ENCODE measurements at places on chromosomes 5 and 9.

- no peak for DNase-seq
Observed at GRCh38 chr5:36720688-36721087, 114.3 kb downstream of the SLC1A3 start.

DNA sequence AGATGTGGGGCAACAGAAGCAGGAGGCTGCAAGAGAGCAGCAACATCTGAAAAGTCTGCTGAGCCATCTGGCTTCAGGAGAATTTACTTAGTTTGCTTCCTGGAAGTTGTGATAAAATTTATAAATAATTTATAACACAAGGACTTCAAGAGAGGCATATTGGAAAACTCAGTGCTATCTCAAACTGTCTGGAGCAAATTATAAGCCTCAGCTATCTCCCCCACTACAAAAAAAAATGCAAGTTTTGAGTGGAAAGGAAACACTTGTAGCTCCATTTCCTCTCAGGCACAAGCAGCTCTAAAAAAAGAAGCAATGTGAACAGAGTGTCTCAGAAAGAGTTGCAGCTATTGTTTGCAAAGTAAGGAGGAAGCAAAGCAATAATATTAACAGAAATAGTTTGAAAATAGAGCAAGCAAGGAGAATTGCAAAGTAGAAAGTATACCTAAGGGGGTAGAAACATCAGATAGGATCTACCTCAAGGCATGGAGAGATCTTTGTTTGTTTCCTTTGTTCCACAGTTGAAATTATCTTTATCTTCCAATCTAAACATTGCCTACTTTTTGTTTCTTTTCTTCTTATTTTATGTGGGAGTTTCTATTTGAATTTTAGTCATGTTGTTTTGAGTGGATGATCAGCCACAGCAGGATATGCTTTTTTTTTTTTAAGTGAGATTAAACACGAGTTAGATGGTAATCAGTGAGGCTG is 55.9 kb upstream of the IL6ST start:
- peak; percentile 3 for DNase-seq

GRCh38 chr9:87567001-87567400 is 69.3 kb downstream of the DAPK1 start:
- DNase-seq = no peak

DNA sequence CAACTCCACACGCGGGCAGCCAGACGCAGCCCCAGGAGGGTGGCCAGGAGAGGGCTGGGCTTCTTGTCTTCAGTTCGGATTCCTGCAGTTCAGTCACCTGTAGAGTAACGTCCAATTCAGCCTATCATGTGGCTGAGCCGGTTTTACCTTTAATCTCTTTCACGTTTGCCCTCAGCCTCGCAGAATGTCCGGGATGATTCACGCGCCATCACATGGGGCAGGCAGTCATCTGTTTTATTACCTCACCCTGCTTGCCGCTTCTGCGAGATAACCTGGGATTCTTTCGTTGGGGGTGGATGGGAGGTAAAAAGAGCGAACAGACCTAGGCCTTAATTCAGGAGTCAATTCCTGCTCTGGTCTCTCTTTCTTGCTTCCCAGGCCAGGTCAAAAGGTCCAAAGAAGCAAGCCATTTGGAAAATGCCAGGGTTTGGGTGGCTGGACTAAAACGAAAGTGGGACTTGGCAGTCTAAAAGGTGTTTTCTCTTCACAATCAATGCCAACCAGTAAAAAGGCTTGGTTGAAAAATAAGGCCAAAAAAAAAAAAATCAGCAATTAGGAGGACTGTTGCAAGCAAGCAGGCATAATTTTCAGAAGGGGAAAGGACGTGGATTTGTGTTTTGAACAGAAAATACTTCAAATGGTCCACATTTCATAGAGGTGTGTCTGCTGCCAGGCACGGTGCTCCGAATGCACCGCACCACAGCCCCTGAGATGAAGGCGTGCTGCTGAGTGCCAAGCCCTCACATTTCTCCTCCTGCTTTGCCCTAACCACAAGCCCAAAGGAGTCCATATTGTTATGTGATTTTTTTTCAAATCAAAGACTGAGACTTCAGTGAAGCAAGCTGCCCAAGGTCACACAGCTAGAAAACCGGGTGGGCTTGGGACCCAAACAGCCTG is 2.8 kb upstream of the WWC1 start:
- no peak for DNase-seq

DNA sequence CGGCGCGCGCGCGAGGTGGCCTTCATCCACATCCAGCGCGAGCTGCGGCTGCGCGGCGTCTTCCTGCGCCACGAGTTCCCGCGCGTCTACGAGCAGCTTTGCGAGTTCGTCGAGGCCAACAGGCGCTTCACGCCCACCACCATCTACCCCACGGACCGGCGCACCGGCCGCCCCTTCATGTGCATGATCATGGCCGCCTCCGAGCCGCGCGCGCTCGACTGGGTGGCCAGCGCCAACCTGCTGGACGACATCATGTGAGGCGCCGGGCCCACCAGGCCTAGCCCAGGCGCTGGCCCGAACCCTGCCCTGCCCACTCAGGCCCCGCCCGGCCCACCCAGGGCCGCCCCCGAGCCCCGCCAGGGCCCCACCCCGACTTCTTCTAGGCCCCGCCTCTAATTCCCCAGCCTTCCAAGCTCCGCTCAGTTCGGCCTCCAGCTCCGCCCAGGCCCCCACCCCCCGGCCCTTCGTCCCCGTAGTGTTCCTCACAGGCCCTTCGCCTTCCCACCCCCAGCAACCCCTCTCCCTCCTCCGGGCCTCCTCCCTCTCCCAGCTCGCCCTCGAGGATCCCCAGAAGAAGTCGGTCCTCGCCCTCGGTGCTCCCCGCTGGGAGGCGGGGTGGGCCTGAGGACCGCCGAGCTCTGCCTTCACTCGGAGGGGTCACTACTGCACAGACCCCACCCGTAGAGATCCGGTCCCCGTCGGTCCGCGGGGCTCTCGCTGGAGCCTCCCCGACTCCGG is 2.0 kb upstream of the PHPT1 start:
- peak; percentile 10 for DNase-seq

DNA sequence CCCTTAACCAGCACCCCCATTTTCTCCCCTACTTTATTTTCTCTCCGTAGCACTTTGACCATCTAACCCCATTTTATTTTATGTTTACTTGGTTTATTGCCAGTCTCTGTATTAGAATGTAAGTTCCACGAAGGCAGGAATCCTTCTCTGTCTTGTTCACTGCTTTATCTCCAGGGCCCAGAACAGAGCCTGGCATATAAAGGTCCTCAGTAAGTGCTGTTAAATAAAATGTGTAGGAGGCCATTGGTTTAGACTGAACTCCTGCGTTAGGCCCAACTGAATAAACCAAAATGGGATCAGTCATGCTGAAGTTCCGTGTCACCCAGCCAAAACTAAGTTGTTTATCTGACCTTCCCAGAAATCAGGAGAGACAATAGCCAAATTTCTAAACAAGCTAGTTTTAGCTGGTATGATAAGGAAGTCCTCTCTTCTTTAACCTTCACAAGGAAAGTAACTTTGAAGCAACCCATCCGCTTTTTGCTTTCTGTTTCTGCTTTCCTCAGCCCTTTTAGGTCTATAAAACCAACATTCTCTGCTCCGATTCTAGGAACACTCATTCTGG is 29.0 kb upstream of the CCNJL start:
- no peak for DNase-seq

GRCh38 chr9:75885652-75886051 is 4.8 kb upstream of the PCSK5 start:
- no peak for DNase-seq

- peak; percentile 60 for DNase-seq
Observed at GRCh38 chr5:40486437-40487275, 193.1 kb upstream of the PTGER4 start.

All from AML-193 (cell line).